ENCODE measurements at places on chromosomes 12 and 14.

- DNase-seq, result peak; percentile 98
Observed at GRCh38 chr14:35826218-35826951, at the start of gene BRMS1L. Gene BRMS1L (plus strand): TSS chr14:35826338. CDS start chr14:35826517, 179 bp downstream.

GRCh38 chr12:113932381-113933196 lies 33.5 kb downstream of the RBM19 start:
- DNase-seq, result no peak

DNA sequence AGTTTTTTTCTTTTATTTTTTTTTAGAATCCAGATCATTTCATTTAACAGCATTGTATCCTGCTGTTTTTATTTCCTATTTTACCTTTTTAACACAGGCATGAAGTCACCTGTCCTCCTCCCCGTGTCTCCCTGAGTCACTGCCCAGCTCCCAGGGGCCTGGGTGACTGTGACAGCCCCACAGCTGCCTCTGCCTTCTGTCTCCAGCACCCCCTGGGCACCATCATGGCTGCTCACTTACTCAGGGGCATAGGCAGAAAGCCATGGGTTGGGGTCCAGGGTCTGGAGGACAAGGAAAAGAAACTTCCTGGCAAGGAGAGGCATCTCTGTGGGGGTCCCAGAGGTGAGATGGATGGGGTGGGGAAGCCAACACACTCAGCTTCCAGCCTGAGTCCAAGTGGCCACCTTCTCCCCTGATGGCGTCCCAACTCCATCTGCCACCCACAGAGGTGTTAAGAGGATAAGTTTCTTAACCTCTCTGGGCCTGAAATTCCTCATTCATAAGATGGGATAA lies 25.3 kb downstream of the TMEM63C start:
- DNase-seq, result peak; percentile 11

- DNase-seq, result peak; percentile 80
Observed at GRCh38 chr14:40221428-40221827, 789.2 kb upstream of the FBXO33 start.

GRCh38 chr14:104827177-104828055 lies 26.5 kb downstream of the ZBTB42 start:
- DNase-seq, result peak; percentile 41

DNA sequence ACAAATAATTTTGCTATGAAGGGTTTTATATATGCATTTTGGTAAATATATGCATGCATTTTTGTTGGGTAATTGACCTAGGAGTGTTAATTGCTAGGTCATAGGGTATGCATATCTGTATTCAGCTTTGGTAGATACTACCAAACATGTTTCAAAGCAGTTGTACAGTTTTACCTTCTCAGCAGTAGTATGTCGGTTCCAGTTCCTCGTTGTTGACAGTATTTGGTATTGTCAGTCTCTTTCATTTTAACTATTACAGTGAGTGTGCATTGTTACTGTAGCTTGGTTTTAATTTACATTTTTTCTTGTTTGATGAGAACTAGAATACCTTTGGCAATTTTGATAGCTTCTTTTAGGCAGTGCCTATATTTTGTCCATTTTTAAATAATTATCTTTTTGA lies 98.9 kb downstream of the ARID2 start:
- DNase-seq, result no peak
